ENCODE measurements at places on chromosomes 4 and X. TPM values are rescaled to one million over a fixed set of nuclear protein-coding genes. Genes with fewer than 3 reads are reported as not detected.
A peak's percentile ranks its signal among the peaks of the same experiment; 100 is the strongest.

Gene FGFR3
- total RNA-seq = 0.39 TPM

Gene UGT2A1
- total RNA-seq = not detected

Gene NKX3-2
- not detected for total RNA-seq

Gene LIMCH1
- not detected for total RNA-seq

Gene CLNK
- 0.57 TPM for total RNA-seq

- no peak for DNase-seq
These were observed 18.9 kb downstream of the DNAJB14 start for GRCh38 chr4:99927566-99927965.

GRCh38 chr4:19910861-19911525 is 340.7 kb upstream of the SLIT2 start:
- no peak for DNase-seq

DNA sequence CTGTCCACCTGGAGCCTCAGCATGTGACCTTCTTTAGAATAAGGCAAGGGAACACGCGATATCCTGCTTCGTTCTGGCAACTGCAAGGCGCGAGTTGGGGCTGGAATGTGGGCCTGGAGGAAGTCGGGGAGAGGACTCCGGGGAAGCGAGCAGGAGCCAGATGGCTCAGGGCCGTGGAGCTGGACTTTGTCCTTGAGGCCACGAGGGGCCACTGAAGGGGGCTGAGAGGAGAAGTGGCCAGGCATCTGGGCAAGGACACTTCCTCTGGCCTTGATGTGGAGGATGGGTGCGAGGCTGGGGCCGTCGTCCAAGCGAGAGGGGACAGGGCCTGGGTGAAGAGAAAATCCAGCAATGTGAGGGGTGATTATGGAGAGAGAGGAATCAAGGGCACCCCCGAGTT is 12.2 kb upstream of the DUSP9 start:
- DNase-seq = no peak

DNA sequence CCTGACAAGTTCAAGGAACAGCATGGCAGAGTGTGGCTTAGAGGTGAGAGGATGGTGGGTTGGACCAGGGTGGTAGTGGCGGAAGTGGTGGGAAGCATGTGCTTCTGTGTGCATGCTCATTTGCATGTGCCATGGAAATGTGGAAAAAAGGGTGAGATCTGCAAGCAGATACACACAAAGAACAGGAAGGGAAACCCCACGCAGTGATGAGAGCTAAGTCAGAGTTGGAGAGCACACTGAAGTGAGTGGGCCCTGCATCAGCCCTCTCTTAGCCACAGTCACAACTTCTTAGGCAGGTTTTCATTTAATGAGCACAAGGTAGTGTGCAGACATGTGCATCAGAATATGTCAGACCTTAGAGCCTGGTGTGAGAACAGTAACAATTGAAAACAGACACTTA is 483.8 kb downstream of the AFF2 start:
- DNase-seq = no peak

- DNase-seq = no peak
These were observed 15.7 kb downstream of the ADH1A start for GRCh38 chr4:99275050-99275449.

GRCh38 chrX:40496728-40497127 is 84.0 kb upstream of the ATP6AP2 start:
- no peak for DNase-seq

DNA sequence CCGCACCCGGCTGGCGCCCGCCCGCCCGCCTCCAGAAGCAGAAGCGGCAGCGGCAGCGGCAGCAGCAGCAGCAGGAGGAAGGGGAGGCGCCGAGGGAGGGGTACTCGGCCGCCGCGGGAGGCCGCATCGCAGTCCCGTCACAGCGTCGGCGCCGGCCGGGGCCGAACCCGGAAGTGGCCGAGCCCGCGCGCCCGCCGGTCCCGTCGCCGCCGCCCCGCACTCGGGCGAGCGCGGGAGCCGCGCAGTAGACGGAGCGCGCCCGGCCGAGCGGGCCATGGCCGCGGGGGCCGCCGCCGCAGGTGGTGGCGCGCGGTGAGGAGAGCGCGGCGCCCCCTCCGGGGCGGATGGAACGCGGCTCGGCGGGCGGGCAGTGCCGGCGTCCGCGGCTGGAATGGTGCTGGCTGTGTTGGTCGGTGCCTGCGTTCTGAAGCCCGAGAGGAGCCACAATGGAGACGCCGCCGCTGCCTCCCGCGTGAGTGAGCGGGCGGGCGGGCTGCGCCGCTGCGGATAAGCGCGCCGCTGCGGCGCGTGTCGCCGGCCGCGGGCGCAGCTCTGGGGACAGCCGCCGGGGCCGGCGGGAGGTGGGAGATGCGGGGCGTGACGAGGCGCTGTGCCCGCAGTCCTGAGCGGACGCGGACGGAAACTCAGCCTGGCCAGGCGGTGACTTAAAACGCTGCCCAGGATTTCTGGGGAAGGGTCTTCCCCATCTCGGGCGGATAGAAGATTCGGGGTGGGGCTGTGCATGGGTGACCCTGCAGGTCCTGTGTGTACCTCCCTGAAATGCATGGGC is at the start of gene KLHL2:
Gene KLHL2, plus strand, starts transcription at position 131 of the 790 bp plus-strand sequence. Its CDS starts 316 bp downstream, at position 447.
- peak; percentile 72 for DNase-seq

DNA sequence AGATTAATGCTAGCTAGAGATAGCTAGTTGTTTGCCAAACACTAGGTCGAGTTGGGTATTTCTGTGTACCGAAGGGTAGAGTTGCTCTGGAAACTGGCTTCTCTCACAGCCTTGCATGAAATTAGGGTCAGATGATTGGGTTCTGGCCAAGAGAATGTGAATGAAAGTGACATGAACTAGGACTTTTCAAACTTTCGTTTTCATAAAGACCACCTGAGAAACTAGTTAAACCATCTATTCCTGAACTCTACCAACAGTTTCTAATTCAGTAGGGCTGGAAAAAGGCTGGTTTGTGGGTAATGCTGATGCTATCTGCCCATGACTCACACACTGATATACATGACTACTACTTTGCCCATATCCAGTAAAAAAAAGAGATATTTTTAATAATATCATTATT is 157.6 kb downstream of the GASK1B start:
- no peak for DNase-seq

DNA sequence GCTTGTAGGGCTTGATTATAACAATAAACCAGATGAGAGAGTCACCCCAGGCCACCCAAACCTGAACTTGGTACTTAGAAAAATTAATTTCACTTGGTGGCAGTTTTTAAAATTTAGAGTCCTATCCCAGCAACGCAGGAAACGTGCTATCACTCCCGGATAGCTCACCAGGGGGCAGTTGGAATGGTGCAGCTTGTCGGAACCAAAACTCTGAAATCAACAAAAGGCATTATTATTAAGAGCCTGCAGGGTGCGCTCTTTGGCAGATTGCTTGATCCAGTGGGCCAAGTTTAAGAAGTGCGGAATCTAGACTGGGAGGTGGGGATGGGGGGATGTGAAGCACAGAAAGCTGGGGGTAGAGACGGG is 2.4 kb downstream of the FRAS1 start:
- DNase-seq = no peak

DNA sequence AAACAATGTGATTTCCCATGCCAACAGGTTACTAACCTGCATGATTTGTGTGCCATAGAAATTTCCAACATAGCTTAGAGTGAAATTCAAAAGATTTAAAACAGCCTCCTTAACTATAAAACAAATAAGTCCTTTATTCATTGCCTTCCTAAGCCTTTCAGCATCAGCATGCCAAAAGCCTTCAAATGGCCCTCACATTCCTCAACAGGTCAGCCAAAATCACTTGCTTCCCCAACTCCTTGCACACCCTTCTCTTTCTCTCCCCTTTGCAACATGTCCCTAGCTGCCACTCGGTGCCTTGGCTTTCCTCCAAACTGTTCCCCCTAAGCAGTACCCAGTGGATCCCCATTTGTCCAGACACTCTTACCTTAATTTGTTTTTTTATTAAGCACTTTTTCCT is 74.9 kb upstream of the PCDH19 start:
- no peak for DNase-seq

DNA sequence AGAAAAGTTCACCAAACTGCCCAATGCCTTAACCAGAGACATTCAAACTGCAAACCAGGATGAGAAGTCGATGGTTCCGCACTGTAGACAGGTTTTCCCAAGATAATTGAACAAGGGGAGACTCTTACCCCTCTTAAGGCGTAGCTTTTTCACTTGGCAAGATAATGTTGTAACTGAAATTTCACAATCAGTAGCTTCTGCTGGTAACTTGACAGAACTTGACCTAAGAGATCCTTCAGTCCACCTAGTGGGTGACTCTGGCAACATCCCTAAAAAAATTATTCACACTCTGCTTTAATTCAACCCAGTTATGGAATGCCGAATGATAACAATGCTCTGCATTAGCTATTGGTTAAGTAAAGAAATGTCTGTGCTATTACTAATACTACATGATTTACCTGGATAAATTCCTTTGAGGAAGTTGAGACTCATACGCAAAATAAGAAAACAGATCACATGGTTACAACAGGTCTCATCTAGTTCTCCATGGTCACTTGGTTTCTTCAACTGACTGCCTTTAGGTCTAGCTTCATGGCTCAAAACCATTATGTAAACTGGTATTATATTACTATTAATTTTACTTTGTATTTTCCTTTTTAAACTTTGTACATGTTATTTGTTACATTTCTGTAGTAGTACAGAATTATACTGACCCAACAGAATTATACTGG is 9.1 kb downstream of the ELF2 start:
- DNase-seq = no peak

GRCh38 chr4:2592572-2592971 is 56.1 kb downstream of the FAM193A start:
- no peak for DNase-seq

- DNase-seq = no peak
These were observed 67.9 kb downstream of the TMLHE start for GRCh38 chrX:155544881-155545280.

DNA sequence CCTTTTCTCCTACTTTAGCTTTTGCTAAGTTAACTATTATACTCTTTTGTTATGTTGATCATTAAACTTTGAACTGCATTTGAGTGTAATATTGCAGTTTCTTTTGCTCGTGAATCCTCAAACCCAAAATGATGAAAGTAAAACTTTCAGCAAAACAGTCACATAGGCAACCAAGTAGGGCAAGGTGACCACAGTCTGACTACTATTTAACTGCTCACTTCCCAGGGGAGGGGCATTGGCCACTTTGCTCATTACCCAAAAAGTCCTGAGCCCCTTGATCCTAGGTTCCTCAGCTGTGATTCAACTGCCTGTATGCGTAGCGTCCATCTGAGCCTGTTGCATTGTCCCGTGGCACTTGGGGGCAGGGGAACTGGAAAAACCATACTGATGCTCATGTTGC is 17.0 kb downstream of the RBMX2 start:
- no peak for DNase-seq

DNA sequence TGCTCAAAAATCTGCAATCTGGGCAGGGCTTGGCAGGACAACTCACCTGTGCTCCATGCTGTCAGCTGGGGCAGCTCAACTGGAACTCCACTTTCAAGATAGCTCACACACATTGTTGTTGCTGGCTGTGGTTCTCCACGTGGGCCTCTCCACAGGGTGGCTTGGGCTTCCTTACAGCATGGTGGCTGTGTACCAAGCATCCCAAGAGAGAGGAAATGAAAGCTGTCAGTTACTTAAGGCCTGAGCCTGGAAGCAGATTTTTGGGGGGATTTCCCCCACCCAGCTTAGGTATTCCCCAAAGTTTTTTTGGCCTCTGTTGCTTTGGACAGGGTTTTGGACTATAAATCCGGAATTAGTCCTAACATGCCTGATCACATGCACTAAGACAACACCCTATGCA is 81.0 kb downstream of the BCOR start:
- no peak for DNase-seq

DNA sequence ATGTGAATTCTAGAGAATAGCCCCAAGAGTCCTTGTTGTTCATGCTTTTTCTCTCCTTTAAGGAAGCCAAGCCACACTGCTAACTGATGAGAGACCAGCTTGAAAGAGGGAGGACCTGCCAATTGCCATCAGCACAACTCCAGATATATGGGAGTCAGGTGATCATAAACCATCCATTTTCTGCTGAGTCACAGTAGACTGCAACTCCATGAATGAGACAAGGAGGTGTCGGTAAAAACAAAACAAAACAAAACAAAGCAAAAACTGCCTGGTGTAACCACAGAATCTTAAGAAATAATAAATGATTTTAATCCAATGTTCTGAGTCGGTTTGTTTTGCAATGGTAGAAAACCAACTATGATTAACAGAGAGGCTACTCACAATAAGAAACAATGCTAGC is 837.3 kb downstream of the PCDH7 start:
- DNase-seq = no peak

DNA sequence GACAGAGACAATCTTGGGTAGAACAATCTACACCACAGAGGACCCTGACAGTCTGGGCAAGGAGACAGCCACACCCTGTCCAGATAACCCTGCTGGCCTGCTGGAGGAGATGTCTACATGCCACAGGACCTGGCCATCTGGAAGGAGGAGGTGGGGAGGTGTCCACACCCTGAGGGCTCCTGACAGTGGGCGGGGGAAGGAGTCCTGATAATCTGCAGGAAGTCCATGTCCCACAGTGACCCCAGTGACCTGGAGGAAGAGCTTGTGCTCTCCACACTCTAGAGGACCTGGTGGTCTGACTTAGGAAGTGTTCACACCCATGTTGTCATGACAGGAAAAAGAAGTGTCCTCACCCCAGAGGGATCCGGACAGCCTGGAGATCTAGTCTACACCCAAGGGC is 5.5 kb downstream of the SUV39H1 start:
- no peak for DNase-seq

DNA sequence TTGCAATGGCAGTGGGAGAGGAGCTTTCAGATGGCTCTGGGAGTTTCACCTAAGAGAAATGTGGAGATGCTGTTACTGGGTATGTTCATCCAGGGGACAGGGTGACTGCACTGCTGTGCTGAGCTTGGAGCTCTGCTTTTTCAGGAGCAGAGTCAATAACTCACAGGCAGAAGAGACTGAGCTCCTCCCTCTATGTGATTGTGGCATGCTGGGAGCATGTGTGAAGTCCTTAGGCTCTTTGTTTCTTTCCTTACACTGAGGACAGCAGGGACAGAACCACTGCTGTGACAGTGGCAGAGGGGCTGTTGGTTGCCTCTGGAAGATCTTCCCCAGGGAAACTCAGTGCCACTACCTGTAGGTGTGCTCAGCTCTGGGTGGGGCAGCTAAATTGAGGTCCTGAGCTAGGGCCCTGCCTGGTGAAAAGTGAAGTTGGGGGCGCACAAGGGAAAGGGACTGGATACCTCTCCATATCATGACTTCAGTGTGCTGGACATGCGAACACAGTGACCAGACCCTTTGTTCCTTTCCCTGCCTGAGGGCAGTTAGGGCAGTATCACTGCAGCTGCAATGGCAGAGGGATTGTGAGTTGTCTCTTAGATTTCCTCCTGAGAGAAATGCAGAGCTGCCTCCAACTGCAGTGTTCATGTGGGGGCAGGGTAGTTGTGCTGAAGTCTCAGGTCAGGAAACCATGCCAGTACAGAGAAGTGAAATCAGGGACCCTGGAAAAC is 156.7 kb downstream of the TENT5D start:
- no peak for DNase-seq

DNA sequence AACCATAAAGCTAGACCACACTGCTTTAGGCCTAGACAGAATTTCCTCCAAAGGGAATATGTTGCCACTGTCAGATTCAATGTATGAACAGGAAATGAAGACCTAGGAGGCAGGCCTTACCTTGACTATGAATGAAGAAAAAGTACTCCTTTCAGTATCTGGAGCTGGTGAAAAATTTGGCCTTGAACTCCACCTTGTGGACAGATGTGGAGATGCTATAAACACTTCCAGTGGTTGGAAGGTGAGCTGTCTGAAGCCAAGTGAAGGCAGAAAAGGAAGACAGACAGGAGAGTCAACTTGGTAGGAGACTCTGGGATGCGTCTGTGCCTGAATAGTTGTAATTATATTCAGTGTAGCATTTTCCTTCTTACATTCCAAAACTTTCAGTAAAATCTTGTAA is 17.2 kb downstream of the SPIN3 start:
- DNase-seq = peak; percentile 22
